Fibroblast of villous mesenchyme (primary cell): ENCODE measurements at places on chromosomes 1 and 21. TPM values are rescaled to one million over a fixed set of nuclear protein-coding genes. Genes with fewer than 3 reads are reported as not detected.
A peak's percentile ranks its signal among the peaks of the same experiment; 100 is the strongest.

GRCh38 chr21:38843806-38844503 is 38.2 kb downstream of the ETS2 start:
- DNase-seq: peak; percentile 83

- DNase-seq: no peak
Measured at GRCh38 chr1:3055051-3055450, 14.0 kb upstream of the PRDM16 start.

DNA sequence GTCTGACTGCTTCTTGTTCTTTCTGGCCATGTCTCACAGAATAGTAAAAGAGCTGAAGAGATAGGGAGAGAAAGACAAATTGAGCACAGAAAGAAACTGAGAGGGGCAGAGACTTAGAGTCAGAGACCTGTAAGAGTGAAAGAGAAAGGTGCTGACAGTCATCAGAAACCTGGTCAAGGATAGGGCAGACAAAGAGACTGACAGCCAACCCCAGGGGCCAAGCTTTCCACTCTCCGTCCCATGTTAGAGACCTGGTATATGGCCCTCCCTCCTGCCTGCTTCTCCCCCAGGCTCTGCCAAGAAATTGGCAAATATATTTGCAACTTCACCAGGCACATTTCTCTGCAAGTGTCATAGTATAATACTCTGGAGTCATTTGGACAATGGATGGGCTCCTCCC is 64.6 kb downstream of the RHBG start:
- DNase-seq: no peak

- DNase-seq: peak; percentile 22
Measured at GRCh38 chr1:204255966-204256365, 42.2 kb upstream of the GOLT1A start.

Gene AGO4
- total RNA-seq: 13.8 and 16.1 TPM in 2 replicates

Gene KCNAB2
- total RNA-seq: 2.6 and 3.5 TPM in 2 replicates
